ENCODE measurements at places on chromosomes 1 and 21.

DNA sequence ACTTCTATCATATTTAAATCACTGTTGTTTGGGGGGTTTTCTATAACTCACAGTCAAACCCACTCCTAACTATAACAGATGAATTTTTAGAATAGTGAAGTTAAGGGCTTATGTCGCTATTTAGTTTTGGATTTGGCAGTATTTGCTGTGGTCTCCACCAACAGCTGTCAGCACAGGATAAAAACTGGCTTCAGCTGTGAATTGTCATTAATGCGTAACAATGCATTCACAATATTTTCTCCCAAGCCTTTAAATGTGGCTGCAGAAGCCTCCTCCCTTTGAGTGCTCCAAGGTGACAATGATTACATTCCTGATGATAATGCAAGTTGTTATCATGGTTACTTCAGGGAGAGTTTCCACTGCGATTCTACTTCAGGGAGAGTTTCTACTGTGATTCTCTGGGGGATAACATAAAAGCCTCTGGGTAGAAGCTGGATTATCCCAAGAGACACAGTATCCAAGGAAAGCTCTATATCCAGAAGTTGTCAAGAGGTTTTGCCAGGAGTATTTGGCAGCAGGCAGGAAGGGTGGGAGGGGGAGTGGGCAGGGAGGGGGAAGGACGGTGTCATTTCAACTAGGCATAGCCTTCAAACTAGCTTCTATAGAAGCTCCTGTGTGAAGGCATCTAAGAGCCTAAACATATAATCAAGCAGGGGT is 14.9 kb upstream of the SMIM12 start:
- DNase-seq = no peak

- no peak for DNase-seq
Measured at GRCh38 chr21:45859041-45859761, 122.4 kb upstream of the COL6A1 start.

- no peak for DNase-seq
Measured at GRCh38 chr21:16370186-16370585, 640.4 kb downstream of the USP25 start.

GRCh38 chr1:50497007-50497406 is 73.8 kb upstream of the DMRTA2 start:
- DNase-seq = no peak

- DNase-seq = no peak
Measured at GRCh38 chr1:3963554-3963953, 63.5 kb upstream of the C1orf174 start.

GRCh38 chr1:85584264-85584781 is 3.8 kb downstream of the CCN1 start:
- peak; percentile 97 for DNase-seq

GRCh38 chr1:226308166-226308722 is 720 bp downstream of the LIN9 start:
- DNase-seq = no peak

- DNase-seq = no peak
Measured at GRCh38 chr21:21664871-21665270, 666.7 kb downstream of the NCAM2 start.

GRCh38 chr1:107843989-107844388 is 121.0 kb downstream of the VAV3 start:
- no peak for DNase-seq

DNA sequence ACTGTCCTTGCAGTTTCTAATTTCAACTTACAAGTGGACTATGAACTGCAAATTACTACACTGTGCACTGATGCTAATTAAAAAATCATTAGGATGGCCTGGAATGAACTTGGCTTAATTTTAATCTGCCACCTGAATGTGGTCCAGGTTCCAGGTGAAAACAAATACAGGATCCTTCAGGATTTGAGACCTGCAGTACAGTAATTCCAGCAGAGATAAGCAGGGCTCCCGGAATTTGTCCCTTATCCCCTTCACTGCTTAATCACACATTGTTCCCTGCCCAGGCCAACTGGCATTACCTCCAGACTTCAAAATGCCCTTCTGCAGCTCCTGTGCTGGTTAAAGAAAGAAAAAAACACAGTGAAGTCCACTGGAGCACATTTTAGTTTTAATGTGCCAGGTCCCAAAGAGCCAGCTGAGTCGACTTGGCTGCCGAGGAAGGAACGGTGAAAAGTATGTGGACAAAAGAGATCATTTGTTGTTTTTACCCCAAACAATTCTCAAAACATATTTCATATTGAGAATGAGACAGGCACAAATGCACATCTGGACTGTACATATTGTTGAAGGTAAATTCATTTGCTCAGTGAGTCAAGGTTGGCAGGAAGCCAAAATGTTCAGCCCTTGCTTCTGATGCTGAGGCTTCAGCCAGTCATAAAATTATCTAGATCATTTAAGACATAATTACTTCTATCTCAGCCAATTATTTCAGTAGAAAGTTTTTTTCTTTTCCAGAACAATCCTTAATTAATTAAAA is 28.3 kb downstream of the DEGS1 start:
- no peak for DNase-seq

GRCh38 chr1:167430134-167430848 is 88.0 kb downstream of the CD247 start:
- no peak for DNase-seq

GRCh38 chr1:181049378-181049777 is 15.6 kb downstream of the MR1 start:
- no peak for DNase-seq

DNA sequence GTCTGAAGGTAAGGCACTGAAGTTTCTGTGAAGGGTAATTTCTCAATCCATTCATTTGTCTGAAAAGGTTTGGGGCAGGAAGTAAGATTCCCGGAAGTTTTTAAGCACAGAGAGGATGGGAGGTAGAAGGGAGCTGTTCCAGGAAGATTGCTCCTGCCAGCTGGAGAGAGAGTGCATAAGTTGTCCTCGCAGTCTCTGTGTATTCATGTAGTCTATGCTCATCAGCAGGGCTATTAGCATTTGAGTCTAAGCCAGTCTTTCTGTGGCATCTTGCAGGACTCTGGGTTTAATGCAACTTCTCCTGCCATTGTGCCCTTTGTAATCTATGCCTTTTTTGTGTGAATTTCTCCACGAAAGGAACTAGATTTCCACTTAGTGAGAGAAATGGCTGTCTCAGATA is 140.8 kb upstream of the FGGY start:
- no peak for DNase-seq

DNA sequence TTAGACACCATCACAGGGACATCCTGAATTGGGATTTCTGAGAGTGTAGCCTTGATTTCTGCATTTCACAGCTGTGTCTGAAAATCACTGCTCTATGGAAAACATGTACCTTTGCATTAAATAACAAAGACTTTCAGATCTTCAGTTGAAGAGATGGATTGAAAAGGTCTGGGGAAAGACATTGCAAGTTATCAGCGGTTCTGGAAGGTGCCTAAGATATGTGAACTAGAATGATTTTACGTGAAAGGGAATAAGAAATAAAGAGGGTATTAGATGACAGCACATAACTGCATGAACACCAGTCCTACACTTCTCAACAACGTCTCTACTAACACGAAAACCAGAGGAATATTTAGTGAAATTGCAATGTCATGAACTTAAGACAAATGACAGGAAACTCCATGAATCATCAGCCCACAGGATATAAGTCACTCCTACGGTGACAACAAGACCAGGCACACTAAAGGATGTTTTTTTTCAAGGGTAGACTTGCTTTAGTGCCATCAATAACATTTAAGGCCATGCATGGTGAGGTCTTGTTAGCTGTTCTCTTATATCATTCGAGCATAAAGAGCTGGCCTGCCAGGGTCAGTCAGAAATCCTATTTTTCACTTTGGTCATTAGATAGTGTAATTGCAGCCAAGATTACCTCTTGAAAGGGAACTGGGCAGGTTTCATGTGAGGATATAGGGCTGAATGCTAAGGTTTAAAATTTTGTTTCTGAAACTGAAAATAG is 283.1 kb downstream of the GRIK1 start:
- DNase-seq = peak; percentile 29

- no peak for DNase-seq
Measured at GRCh38 chr1:218494449-218494852, 149.3 kb downstream of the TGFB2 start.

DNA sequence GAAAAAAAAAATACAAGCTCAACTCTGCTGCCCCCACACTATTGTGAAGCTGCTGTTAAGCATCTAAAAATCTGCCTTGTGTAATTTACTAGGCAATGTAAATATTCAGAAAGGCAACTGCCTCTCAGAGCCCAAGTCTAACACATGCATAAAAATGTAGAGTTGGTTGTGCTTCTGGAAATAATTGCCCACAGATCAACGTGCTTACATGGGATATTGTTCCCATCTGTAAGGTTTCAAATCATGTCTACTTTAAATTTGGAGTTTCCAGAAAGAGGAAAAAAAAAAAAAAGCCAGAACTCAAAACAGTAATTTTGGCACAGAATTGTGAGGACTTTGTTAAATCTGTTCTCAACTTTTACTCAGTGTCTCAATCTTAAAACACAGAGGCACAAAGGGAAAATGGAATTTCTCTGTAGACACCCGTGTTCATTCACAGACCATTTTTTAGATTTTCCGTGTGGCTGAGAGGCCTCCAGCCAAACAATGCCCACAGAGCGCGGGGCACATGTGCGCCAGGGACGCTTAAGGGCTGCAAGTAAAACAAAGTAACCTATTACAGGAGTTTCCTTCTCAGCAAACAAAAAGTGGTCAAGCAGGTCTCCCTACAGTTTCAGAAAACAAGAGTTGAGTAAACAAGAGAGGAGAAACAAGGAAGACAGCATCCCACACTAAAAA is 115.5 kb downstream of the RERE start:
- DNase-seq = no peak

GRCh38 chr1:151060007-151060656 is at the start of gene MLLT11:
Gene MLLT11, plus strand, starts transcription at chr1:151060397. Its CDS starts 6,828 bp downstream, at chr1:151067225.
- DNase-seq = peak; percentile 21

DNA sequence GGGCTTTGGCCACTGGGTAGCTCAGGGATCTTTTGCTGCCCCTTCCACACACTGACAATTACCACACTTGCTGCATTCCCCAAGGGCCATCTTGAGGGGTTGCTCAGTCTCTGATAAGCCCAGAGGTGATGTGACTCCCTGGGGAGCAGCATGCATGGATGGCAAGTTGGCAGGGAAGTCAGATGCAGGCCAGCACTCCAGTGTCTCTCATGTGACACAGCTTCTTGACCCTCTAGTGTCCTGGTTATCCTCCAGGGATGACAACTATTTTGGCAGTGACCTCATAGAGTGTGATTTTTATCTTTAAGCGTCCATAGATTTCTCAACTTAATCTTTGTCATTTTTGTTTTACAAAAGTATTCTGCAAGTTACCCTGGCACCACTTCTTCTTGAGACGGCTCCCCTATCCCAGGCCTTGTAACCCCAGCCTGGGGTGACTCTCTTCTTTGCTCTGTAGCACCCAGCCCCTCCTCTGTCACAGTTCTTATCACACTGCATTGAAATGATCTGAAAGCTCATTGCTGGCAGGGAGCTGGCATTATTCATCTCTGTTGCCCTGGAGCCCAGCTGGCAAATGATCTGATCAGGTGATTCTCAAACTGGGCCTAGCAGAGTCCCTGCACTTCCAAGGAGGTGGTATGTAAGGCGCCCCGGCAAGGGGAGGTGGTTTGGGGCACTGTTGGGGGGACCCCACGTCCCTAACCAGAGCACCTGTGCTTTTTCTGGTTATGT is 72.6 kb downstream of the TENT5C start:
- no peak for DNase-seq

Data from AG04449 (cell line).